ENCODE measurements at places on chromosomes 7 and 10.

GRCh38 chr10:69303632-69304051, 25.3 kb downstream of the HK1 start:
- DNase-seq = no peak

GRCh38 chr10:120945801-120946302, 94.7 kb downstream of the WDR11 start:
- DNase-seq = no peak

GRCh38 chr10:31479752-31480151, 160.7 kb downstream of the ZEB1 start:
- DNase-seq = no peak

DNA sequence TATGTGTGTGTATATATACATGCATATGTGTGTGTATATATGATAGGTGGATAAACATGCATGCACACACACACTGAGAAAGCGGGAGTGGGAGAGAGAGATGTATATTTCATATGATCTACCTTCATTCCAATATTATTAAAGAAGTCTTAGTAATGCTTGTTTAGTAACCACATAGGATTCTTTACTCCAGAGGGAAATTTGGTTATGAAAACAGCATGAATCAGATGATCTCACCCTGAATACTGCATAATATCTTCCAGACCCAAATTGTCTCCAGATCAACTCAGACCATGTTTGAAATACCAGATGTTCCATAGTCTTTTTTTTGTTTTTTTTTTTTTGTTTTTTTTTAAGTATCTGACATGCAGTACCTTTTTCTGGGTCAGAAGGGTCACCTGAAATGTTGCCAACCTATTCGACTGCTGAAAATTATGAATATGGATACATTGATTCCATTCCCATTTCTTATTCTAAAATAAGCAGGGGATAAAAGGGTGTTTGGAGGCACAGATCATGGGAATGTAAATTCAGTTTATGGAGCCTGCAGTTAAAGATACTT, 17.4 kb downstream of the TES start:
- no peak for DNase-seq

GRCh38 chr10:132476146-132477065, 61.2 kb upstream of the INPP5A start:
- DNase-seq = no peak

DNA sequence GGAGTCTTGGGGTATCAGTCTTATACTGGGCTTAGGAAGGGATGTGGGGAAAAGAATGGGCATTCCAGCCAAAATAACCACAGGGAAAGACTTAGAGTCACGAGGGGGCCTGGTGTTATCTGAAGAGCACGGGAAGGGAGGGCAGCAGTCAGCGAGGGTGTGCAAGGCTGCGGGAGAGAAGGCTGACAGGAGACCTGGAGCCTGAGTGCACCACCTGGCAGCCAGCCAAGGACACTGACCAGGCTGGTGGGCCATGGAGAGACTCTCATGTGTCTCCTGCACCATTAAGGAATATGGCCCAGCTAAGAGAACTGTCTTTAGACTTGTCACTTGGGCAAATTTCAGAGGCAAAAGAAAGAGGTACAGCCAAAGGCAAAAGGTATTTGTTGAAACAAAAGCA, 69.6 kb downstream of the PKD1L1 start:
- DNase-seq = no peak

DNA sequence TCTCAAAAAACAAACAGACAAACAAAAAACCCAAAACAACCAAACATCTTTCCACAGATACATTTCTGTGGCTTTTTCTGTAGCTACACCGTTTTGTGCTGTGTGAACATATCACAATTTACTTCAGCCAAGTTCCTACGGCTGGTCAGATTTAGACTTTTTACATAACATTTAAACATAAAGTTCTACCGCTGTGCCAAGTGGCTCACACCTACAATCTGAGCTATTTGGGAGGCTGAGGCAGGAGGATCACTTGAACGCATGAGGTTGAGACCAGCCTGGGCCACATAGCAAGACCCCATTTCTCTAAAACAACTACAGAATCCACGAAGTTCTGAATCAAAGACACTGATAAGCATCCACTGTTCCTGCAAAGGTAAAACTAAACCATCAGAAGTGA, 30.3 kb downstream of the DAGLB start:
- no peak for DNase-seq

DNA sequence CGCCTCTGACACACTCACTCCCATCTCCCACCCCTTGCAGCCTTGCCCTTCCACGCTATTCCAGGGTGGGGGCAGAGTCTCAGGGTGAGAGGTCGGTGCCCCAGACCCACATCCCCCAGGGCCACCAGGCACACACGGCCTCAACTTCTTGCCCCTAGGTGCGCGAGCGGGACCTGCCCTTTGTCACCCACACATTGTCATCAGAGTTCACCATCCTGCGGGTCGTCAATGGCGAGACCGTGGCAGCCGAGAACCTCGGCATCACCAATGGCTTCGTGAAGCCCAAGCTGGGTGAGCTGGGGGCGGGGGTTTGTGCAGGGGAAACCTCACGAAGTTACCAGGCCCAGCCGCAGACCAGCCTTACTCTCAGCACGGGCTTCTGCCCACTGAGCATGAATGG, 53.3 kb downstream of the CASTOR2 start:
- no peak for DNase-seq

DNA sequence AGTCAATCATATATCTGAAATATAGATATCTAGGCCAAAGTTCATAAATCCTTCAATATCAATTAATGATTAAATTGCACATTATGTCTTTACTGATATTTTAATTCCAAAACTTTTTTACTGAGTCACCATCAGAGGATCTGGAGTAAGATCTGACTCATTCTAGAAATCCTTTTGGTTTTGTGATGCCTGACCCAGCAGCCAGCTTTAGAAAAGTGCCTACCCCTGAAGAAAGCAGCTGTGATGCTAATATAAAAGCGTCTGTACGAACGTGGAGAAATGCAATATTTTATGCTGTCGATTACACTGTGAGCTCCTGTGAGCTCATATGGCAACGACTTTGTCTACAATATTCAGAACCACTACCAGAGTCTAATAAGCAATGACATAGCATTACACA, 142.5 kb upstream of the LRRTM3 start:
- DNase-seq = no peak

GRCh38 chr7:38873433-38873832, 35.6 kb downstream of the VPS41 start:
- DNase-seq = peak; percentile 18
